ENCODE measurements at places on chromosomes 12 and 14.

DNA sequence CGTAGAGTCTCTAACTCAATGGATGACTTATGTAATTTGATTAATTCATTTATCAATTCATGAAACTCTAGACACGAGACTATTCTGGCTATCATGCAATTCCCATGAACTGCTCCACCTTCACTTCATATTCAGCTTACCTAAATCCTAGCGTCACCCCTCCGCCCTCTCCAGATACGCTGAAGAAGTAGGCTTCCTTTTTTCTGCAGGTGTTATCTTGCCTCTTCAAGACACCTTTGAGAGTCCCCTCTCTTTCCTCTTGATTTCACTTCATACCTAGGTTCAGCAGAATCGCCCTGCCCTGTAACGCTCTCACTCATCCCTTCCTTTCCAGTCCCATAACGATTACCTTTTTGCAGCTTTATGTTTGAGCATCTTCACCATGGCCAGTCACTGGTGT is 4.0 kb upstream of the RNASE4 start:
- no peak for DNase-seq

- no peak for DNase-seq
These were observed 201.4 kb upstream of the PWP1 start for GRCh38 chr12:107484230-107484629.

GRCh38 chr14:26867171-26867757 is 269.4 kb upstream of the NOVA1 start:
- DNase-seq = no peak

- DNase-seq = no peak
These were observed 254.9 kb downstream of the BTG1 start for GRCh38 chr12:91890742-91891141.

DNA sequence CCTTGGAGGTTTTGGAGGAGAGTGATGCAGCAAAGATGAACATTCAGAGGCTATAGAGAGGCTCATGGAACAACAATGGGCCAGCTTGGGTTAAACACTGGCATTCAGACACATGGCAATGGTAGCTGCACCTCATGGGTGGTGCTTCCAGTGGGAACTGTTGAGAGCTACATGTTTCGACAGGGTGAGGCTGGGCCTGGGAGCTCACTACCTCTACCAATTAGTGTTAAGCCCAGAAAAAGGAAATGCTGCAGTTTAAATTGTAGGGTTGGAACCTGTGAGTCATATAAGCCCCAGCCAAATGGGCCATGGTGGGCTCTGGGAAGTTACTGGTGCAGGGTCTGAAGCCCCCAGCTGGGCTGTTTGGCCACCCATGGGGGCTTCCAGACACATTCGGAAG is 279.7 kb downstream of the ZFP36L1 start:
- DNase-seq = no peak

DNA sequence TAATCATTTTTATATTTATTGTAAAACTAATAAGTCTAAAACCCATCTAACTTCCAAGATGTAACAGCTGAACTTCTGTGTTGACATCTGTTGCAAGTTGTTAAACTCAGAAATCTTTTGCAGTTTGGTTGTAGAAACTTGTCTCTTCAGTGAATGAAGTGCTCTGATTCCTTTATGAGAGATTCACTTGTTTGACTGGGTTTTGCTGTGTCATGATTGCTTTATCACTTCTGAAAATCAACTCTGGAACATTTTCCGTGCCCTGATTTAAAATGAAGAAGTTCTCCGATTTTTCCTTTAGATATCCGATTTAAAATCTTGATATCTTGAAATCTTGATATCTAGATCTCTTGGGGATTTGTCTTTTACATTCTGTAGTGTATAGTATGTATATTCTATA is 65.1 kb downstream of the DIP2B start:
- peak; percentile 76 for DNase-seq

Data from SK-MEL-5 (cell line).